Head of caudate nucleus (tissue), 42 donors: ENCODE measurements at places on chromosomes 16 and 17.

- peak; percentile 35 for DNase-seq
Observed at GRCh38 chr17:21039839-21040575, 2.8 kb downstream of the USP22 start.

GRCh38 chr16:67077871-67078270 lies 31.9 kb upstream of the PHAF1 start:
- no peak for DNase-seq

DNA sequence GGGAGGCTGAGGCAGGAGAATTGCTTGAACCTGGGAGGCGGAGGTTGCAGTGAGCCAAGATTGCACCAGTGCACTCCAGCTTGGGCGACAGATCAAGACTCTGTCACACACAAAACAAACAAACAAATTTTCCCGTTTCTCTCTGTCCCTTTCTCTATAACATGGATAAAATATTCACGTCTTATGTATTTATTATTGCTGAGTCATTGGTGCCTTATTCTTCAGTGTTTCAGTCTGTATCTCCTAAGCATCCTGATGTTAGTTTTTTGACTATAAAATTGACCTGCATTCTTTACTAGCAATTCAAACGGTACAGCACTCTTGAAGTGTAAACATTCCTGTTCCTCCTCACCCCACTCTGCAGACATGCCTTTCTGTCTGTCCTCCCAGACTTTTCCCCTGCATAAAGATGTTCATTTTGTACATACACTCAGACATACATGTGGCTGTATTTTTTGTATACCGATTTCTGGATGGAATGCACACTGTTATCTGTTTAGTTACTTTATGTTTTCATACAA lies 16.4 kb downstream of the DHODH start:
- no peak for DNase-seq

- no peak for DNase-seq
Observed at GRCh38 chr16:54145881-54146280, 140.7 kb downstream of the IRX3 start.

GRCh38 chr17:2965621-2966595 lies 97.5 kb downstream of the OR1D5 start:
- DNase-seq = no peak

GRCh38 chr16:57610611-57611010 lies 17.8 kb upstream of the ADGRG1 start:
- peak; percentile 5 for DNase-seq

DNA sequence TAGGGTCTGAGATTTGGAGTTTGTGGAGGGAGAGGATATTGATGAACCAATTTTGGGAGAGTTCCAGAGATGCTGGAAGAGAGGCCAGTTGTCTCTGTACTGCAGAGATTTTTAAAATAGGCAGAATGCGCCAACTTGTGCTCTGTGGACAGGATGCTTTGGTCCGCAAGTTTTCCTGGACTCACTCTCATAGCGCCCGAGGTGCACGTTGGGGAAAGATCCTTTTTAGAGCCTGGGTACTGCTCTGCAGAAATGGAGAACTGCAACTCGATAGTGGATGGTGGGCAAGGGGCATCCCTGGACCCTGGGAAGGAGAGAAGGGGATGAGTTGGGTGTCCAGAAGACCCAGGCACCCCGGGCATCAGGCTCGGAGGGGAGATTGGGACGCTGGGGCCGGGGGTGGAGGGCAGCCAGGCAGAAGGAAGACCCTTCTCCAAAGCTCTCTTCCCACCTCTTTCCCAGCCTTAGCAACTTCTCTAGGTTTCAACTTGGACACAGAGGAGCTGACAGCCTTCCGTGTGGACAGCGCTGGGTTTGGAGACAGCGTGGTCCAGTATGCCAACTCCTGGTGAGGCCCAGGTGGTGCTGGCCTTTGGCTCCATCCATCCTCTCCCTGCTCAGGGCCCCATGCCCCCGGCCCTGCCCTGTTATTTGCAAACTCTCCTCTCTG lies 590 bp downstream of the ITGAX start:
- DNase-seq = no peak

DNA sequence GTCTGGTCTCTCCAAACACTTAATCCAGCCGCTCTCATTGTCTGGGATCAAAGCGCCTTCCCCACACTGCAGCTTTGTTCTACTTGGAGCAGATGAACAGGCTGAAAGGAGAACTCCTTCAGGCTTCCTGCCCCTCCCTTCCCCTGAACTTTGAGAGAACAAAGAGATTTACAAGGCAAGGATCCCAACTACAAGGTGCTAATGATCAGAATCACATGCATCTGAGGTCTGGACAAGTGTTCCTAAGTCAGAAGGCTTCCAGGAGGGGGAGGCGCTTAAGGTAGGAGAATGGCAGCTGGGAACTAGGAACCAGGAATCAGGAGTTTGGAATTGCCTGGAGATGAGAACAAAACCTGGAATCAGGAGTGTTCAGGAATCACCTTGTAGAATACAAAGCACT lies 606.3 kb upstream of the CDH11 start:
- DNase-seq = no peak
